ENCODE measurements at places on chromosomes 3 and 15.

- DNase-seq = no peak
Measured at GRCh38 chr3:54771050-54771449, 156.8 kb downstream of the LRTM1 start.

GRCh38 chr3:175073219-175073905 lies 214.2 kb downstream of the NAALADL2 start:
- no peak for DNase-seq

DNA sequence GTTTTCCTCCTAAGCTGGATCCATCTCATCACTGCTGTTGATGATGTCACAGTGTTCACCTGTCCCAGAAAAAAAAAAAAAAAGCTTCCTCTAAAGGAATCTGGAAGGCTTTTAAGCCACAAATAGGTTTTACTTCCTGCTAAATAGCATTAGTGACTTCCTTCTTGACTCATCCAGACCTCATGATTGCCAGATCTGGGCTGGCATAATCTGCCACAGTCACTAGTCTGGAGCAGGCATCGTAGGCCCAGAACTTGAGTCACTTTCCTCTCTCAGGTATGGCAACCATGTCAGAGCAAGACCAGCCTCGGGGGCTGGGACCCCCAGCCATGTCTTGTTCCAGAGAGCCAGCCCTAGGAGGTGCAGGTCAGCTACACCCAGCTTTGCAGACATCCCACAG lies 266.5 kb upstream of the CADM2 start:
- DNase-seq = no peak

DNA sequence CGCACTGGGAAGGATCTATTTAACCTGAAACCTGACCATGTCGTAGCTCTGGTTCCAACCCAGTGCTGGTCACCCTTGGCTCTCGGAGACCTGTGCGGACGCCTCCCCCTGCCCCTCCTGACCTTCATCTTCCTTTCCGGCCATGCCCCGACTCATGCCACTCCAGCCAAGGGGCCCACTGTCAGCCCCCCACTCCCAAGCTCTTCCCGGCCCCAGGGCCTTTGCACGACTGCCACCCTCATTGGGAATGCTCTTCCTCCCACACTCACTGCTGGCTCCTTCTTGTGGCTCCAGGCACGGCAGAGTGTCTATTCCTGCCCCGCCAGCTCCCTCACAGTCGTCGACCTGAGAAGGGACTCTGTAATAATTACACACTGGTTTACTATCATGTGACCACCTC lies 9.4 kb upstream of the IQSEC1 start:
- DNase-seq = no peak

DNA sequence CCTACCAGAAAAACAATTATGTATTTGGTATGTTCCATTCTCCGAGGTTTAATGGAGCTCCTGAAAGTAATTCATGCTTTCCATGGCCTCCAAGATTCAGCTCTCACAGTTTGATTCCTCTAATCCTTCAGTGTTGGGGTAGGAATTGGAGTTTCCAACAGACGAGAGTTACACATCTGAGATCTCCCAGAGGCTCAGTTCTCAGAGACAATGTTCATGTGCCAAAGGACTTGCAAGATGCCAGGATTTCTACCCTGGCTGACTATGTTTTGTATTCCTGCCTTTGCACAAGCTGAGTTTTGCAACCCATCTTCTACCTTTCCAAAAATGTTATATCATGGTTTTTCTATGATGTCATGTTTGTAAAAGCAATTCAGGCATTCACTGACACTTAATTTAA lies 322.9 kb downstream of the ERC2 start:
- DNase-seq = no peak

DNA sequence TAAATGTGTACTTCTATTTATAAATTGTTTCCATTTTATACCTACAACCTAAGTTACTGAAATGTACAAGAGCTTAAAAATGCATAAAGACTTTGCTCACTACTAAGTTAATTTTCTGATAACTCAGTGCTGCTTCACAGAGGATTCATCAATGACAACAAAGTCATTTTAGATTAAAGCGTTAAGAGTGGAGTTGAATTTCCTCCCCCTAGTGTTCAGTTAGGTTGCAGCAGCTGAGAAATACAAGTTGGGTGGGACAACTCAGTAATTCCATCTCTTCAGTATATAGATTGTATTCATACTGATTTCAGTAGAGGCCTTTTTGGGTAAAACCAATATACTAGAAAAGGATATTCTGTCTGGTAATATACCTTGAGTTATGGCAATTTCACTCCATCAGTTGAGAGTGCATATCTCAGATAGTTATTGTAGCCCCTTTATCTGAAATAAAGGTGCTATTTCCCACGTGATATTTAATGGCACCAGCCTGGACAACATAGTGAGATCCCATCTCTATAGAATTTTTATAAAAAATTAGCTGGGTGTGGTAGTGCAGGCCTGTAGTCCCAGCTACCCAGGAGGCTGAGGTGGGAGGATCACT lies 6.9 kb upstream of the RPL35A start:
- no peak for DNase-seq

DNA sequence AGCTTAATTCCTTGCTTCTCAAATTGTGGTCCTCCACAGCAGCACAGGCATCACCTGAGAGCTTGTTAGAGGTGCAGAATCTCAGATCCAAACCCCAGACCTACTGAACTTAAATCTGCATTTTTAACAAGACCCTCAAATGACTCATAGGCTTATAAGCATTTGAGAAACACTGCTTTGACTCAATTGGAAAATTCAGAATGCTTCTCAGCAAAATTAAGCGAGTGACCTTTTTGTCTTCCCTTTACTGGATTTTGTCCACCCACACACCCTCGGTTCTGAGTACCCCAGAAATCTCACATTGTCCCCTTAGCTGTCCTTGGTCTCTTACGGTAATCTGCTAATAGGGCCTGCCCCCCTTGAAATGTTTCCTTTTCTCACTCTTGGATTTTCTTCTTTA lies 17.9 kb downstream of the CD80 start:
- peak; percentile 16 for DNase-seq

DNA sequence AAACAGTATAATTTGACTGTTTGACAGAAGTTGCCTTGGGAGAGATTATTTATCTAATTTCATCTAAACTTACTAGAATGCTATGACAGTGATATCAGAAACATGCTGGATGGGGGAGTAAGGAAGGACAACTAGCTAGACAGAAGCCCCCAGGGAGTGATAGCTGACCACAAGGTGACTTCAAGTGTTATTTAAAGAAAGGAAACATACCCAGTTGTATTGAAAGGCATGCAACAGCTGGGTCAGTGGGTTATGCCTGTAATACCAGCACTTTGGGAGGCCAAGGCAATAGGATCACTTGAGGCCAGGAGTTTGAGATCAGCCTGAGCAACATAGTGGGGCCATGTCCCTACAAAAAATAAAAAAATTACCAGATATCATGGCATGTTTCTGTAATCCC lies 69.6 kb downstream of the SLC49A4 start:
- DNase-seq = no peak

- no peak for DNase-seq
Measured at GRCh38 chr3:175456466-175456865, 597.3 kb downstream of the NAALADL2 start.

DNA sequence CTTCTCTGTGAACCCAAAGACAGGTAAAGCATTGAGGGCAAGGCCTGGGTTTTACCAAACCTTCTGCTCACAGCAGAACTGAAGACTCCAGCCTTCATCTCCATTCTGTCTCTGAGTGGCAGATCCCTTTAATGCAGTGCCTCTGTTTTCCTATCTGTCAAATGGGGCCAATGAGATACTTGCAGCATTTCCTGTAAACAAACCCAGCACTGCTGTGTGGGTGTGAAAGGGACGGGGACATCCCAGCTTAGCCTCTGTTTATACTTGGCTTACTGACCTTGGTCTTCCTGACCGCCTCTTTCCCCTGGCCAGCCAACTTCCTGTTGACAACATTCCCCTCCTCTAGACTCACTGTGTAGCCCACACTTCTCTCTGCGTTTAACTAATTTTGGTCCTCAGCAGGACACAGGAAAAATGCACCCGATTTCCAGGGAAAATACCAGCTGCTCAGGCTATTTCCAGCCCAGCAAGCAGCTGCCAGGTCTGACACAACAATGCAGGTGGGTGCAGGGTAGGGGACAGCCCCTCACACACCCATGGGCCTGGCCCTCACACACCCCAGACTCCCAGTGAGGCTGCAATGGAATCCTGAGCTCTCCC lies 105.9 kb upstream of the HERC1 start:
- no peak for DNase-seq

DNA sequence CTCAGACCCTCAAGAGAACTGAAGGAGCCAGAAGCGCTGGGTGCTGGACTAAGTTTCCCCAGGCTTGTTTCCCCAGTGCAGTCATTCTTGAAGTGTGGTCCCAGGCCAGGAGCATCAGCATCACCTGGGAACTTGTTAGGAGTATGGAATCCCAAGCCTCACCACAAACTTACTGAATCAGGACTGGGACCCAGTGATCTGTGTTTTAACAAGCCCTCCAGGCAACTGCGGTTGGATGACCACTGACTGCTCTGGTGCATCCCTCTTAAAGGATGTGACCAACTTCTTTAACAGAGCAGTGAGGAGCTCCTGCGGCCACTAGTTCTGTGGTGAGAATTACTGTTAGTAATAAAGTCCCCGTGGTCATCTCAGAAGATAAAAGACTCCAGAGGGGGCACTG lies 62.4 kb upstream of the DAZL start:
- DNase-seq = no peak

DNA sequence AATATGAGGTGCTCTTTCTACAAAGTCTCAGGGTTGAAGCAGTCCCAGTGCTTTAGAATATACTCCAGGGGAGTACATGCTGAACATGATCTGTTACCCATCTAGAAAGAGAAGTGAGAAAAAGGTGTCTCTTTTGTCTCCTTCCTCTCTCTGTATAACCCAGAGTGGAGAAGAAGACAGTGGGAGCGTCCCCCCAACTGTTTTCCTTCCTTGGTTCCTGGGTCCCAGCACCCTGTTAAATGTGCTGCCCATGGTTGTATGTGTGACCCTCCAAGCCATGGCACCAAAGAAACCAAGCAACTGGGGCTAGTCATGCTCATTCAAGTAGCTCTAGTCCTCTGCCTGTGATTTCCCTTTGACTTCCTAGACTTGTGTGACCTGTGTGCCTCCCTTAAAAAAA lies 683.7 kb downstream of the TBL1XR1 start:
- peak; percentile 23 for DNase-seq

GRCh38 chr3:49656541-49657112 lies 17.5 kb upstream of the APEH start:
- DNase-seq = no peak

DNA sequence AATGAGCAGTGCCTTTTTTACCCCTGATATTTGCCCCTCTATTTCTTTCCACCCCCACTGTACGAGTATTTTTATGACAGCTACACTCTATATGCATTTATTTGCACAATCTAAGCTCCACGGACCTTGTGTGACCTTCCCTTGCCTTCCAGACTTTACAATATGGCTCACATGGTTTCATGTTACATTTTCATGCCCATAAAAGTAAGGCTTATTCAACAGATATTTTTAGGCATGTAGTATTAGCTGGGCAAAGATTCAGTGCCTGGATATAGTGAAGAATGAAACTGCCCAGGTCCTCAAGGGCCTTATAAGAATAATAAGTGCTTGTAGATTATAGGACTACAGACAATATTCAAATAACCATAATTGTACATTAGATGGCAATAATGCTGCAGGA lies 481.9 kb upstream of the CNTN4 start:
- DNase-seq = no peak

- DNase-seq = no peak
Measured at GRCh38 chr3:128143496-128143895, 9.8 kb upstream of the EEFSEC start.

DNA sequence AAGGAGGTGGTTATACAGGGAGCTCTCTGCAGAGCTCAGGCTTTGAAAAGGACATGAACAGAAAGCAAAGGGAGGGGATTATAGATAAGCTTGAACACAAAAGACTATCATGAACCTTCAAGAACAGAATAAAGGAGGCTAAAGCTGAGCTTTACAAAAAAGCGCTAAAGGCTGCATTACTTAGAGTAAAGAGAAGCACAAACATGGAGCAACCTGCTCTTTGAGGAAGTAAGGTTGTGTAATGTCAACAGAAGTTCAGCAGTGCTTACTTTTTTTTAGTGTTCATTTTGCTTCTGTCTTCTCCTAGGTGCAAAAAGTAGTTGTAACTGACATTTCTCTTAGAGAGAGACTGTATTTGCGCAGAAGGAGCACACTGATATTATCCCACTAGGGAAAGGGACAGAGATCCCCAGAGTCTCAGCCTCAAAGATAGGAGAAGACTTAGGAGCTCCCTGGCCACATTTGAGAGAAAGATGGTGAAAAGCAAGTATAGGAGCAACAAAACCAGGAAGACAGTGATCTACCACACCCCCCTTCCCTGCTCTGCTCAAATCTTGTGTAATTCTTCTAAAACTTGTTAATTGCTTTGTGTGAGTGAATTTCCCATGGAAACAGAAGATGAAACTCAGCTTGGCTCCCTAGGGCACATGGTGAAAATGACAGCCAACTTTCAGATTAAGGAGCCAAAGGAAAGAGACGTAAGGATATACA lies 54.7 kb downstream of the QTRT2 start:
- DNase-seq = no peak

- no peak for DNase-seq
Measured at GRCh38 chr15:48602358-48603122, 43.0 kb downstream of the FBN1 start.

DNA sequence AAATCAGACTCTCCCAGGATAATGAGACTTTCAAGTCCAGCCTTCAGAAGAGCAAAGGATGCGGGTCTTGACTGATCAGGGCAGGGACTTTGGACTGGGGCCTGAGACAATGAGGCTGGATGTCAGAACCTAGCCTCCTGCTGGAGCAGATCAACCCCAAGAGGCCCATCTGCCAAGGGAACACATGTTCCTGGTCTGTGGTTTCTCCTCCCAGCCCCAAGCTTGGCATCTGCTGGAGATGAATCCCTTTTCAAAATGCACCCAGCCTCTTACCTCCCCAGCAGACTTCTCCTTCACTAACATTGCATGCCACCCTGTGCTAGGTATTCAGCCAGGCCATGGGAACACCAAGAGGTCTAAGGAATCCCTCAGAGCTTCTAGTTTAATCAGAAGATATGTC lies 43.7 kb upstream of the MFGE8 start:
- no peak for DNase-seq
